ENCODE measurements at places on chromosomes 2 and 18.

DNA sequence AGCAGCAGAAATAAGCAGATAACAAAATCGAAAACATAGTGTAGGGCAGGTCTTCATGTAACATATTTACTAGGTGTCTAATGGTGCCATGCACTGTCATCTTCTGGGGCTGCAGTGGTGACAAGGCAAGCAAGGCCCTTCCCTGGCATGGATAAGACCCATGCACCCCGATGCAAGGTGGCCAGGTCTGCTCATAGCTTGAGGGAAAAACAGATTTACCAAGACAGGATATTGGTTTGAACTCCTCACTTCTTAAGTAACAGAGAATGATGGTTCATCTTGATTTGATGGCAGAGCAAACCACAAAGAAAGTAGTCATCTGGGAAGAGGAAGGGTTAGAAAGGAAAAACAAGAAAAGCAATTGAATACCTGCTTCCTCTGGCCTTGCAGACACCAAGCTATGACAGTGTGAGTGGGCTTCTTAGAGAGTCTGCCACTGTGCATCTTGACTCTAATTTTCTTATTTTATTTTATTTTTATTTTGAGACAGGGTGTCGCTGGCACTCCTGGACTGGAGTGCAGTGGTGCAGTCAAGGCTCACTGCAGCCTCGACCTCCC is 35.8 kb upstream of the EML6 start:
- no peak for DNase-seq

DNA sequence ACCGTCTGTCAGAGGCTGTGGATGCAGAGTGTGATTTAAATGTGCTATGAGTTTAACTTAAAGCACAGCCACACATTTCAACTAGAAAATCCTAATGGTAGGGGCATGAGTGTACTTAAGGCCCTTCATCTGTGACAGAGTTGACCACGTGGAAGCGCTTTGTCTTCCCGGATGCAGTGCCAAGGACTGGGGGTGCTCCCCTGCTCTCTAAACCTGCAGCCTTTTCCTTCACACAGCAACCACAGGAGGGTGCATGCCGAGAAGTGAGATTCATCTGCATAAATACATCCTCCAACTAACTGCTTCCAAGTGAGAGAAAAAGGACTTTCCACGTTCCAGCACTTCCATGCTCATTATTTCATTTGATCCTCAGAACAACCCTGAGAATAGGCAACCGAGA is 149.6 kb downstream of the MYT1L start:
- DNase-seq, result no peak

- peak; percentile 99 for DNase-seq
These were observed 12.3 kb downstream of the TEX44 start for GRCh38 chr2:231604685-231605606.

GRCh38 chr2:106988361-106988760 is 102.4 kb upstream of the ST6GAL2 start:
- DNase-seq, result no peak

GRCh38 chr2:223549215-223549614 is 52.9 kb downstream of the SCG2 start:
- no peak for DNase-seq

Measured in nephron progenitor cell (in vitro differentiated cells).